ENCODE measurements at places on chromosomes 4 and X.

DNA sequence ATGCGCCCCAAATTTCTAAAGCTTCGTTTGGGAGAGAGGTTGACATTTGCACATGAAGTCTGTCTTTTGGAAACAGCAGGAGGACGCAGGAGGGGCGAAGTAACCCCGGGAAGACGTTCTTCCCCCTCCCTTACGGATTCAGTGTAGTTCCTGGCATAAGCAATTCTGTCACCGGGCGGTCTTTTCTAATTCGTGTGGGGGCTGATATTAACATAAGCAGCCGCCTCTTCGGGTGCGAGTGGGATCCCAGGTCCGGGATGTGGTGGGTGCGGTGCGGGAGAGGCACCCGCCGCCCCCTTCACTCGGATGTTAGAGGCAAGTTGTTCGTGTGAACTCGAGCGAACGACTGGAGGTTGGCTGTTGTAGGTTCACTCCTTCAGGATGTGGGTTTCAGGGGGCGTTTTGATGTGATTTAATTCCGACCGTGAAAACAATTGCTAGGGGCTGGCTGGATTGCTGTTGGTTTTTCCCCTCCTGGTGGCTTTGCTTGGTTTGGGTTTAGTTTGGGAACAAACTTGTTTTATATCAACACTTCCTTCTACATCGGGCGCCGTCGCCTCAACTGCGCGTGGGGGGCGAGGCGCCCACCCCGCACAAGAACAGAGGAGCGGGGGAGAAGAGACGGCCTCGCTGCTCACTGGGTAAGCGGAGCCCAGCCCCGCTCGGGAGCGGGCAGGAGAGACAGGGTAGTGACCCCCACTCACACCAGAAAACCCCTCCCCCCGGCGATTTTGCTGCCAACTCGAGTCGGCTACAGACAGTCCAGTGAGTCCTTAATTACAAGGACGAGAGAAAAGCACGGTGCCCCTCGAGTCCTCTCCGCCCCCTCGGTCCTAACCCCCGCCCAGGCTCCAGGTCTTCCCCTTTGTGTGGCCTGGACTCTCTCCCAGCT is 2.9 kb upstream of the LEF1 start:
- DNase-seq, result no peak

DNA sequence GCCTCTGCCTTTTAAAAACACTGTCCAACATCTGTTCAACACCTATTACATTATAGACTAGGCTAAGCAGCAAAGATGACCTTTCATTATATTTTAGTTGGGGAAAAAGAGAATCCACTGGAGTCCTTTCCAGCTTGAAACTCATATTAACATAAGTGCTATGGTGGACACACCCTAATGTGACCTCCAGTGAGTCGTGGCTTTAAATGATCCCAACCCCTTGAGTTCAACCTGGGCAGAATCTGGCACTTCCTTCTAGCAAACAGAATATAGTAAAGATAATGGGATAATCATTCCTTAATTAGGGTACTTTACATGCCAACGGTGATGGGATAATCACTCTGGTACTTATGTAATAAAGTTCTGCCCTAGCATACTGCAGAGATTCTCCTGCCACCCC is 162.6 kb downstream of the MAB21L2 start:
- no peak for DNase-seq

GRCh38 chr4:137267024-137267423 is 265.3 kb downstream of the PCDH18 start:
- DNase-seq, result peak; percentile 89

GRCh38 chr4:27836523-27836922 is 975.9 kb downstream of the STIM2 start:
- peak; percentile 67 for DNase-seq

DNA sequence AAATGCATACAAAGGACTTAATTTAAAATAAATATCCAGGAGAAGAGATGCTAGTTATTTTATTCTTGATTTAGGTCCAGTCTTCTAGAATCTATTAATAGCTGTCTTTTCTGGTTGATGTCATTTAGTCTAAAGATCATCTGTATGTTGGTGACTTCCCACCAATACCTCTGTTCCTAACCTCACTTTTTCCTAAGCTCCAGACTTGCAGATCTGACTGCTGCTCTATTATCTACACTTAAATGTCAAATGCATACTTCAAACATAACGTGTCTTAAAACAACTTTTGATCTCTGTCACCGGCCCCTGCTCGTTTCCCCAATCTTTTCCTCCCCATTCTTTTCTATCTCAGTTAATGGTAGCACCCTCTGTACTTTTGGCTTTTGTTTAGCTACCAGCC is 133.3 kb downstream of the STIM2 start:
- DNase-seq, result no peak

DNA sequence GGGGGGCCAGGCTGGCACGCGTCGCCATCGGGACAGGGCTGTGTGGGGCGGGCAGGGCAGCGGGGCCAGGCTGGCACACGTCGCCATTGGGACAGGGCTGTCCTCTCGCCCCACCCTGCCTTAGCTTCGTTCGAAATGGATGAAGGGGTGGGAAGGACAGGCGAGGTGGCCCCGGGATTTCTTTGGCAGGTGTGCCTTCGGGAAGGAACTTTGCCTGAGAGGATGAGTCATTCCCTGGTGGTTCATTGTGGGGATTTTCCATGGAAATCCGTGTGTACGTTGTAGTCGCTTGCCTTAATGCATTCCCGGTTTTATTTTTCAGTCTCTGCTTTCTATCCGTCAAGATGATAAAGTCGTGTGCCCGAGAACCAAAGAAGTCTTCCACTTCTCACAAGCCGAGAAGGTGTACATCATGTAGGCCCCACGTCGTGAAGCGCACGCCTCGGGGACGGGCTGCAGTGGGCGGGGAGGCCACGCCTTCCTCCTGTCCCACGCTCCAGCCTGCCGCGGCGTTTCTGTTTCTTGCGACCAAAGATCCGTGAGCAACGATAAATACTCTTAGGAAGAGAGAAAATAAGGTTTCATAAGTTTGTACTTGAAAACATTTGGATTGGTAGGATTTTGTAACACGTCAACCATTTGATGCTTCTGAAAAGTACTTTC is 8.1 kb upstream of the UVSSA start:
- DNase-seq, result no peak

DNA sequence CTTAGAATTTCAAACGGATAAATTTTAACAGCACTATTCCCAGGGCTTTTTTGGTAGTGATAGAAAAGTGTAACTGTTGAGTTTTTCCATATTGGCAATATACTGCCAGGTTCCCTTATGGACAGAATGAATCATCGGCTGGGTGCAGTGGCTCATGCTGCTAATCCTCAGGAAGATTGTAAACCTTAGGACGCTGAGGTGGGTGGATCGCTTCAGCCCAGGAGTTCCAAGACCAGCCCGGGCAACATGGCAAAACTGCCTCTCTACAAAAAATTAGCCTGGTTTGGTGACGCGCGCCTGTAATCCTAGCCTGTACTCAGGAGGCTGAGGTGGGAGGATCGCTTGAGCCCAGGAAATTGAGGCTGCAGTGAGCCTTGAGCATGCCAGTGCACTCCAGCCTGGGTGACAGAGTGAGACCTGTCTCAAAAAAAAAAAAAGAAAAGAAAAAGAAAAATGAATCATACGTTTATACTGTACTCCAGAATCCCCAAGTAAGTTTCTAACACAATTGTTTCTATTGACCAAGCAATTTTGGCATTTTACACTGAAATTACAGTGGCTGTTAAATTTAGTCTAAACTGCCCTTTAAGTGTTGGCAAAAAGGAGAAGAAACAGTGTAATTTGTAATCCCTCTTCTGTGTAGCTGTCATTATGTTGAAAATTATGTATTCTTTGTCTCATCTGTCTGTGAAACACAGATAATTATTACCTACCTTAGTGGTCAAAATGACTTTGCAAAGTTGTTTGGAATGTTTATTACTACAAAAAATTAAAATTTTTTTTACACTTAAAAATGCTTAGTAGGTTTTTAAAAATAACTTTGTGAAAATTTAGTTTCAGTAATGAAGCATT is 1.8 kb downstream of the SLC30A9 start:
- peak; percentile 12 for DNase-seq

GRCh38 chr4:2886622-2887021 is 43.0 kb downstream of the ADD1 start:
- no peak for DNase-seq

- no peak for DNase-seq
These were observed at the start of gene YIPF7 for GRCh38 chr4:44651425-44651824. YIPF7 (minus strand) TSS chr4:44651625; CDS start chr4:44650100, 1,525 bp downstream.

DNA sequence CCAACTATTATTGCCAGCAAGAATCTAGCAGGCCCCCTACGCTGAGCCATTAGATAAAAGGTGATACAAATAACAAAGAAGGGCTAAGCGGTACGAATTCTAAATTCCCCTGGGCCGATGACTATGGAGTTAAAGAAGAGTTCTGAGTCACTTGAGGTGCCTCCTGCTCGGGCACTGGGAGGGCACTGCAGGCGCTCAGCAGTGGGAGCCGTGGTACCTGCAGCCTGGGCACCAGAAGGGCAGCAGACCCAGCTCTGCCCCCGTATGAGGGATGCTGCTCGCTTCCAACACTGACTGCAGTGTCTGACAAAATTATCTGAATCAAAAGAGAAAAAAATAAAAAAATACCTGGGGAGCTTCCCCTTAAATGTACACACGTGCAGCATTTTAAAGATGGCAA is 44.1 kb upstream of the MTNR1A start:
- DNase-seq, result no peak

DNA sequence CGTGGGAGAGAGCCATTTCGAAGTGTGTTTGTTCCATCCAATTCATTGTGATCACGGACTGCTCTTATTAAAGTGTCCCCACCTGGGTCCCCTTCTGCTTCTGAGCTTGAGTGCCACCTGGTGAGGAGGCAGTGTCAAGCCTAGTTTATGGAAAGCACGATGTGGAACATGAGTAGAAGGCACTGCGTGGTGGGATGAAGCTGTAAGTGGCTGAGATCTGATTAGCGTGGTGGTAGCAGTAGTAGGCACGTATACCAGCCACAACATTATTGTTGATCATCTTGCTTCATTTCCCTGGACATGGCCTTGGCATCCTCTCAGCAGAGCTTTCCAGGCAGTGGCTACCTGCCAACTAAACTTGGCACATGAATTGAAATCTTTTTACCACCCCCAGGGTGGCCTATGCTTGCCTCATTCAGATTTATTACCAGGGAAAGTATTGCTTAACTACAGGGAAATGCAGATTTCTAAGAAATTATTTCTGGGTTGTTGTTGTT is 46.4 kb downstream of the GPAT3 start:
- peak; percentile 11 for DNase-seq

- DNase-seq, result no peak
These were observed 708 bp downstream of the ARAP2 start for GRCh38 chr4:36243355-36244256.

DNA sequence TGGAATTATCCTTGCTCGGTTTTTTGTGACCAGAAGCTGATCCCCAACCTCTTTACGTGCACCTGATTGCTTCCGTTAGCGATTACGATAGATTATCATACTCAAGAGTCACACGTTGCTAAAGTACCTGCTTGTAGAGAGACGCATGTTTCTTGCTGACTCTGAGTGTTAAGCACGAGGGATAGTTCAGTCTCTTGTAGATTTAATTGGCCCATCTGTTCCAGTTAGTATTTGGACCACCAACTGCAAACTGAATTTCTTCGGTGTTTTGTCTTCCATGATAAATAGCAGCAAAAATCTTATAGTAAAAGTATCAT is 516 bp upstream of the COX18 start:
- no peak for DNase-seq

DNA sequence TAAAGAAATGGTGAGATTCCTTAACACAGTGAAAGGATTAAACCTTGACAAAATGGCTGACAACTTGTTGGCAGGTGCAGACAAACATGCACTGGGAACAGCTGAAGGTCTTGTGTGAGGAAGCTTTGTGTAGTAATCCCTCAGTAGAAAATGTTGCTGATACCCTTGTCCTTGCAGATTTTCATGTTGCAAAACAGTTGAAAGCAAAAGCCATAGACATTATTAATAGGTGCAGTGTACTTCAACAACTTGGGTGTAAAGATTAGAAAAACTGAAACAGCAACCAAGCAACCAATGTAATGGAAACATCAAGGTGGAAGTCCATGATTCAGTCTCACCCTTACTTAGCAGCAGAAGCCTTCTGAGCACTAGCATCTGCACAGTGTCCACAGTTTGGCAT is 29.8 kb downstream of the UGT2B7 start:
- DNase-seq, result no peak

DNA sequence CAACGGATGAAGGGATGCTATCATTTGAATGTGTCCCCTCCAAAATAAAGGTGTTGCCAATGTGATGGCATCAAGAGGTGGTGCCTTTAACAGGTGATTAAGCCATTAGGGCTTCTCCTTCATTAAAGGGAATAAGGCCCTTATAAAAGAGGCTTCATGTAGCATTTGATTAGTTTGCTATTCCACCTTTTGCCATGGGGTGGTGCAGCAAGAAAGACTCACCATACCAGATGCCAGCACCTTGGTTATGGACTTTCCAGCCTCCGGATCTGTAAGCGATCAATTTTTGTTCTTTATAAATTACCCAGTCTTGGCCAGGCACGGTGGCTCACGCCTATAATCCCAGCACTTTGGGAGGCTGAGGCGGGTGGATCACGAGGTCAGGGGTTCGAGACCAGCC is 7.9 kb upstream of the SLC25A43 start:
- DNase-seq, result peak; percentile 43

Measured in EH (cell line).